ENCODE measurements at places on chromosomes 16 and 17. TPM values are rescaled to one million over a fixed set of nuclear protein-coding genes. Genes with fewer than 3 reads are reported as not detected.
A peak's percentile ranks its signal among the peaks of the same experiment; 100 is the strongest.

DNA sequence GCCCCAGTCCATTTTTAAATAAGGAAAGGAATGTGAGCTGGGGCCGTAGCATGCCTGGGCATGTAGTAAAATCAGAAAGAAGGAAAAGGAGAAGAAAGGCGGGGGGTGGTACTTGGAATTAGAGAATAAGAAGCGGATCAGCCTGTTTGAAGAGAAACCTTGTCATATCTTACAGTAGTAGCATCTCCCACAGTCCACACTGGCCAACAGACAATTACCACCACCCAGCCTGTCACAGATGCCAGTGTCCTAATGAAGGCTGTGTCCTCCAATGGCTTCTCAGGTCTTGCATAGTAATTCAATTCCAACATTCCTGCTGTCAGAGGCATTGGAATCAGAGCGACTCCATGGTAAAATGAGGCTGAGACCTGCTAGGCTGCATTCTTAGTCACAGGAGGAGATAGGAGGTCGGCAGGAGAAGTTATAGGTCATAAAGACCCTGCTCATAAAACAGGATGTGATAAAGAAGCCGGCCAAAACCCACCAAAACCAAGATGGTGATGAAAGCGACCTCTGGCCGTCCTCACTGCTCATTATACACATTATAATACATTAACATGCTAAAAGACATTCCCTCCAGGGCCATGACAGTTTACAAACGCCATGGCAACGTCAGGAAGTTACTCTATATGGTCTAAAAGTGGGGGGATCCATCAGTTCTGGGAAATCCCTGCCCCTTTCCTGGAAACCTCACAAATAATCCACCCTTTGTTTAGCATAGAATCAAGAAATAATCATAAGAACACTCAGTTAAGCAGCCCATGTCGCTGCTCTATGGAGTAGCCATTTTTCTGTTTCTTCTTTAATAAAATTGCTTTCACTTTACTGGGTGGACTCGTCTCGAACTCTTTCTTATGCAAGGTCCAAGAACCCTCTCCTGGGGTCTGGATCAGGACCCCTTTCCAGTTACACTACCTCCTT, 9.6 kb upstream of the AKAP10 start:
- no peak overlapping the region for H3K27ac ChIP-seq
- peaks cover 2% of the 10 kb centered on the region for H3K4me1 ChIP-seq
- no peaks in the 10 kb centered on the region for H3K36me3 ChIP-seq

- H3K4me3 ChIP-seq, result peak overlapping the region; percentile 94
- peaks cover 14% of the 10 kb centered on the region for H3K36me3 ChIP-seq
- no peak for DNase-seq
- peaks cover 33% of the 10 kb centered on the region for H3K4me1 ChIP-seq
- no peaks in the 10 kb centered on the region for H3K27me3 ChIP-seq
Observed at GRCh38 chr17:28357901-28358197, 522 bp upstream of the POLDIP2 start.

DNA sequence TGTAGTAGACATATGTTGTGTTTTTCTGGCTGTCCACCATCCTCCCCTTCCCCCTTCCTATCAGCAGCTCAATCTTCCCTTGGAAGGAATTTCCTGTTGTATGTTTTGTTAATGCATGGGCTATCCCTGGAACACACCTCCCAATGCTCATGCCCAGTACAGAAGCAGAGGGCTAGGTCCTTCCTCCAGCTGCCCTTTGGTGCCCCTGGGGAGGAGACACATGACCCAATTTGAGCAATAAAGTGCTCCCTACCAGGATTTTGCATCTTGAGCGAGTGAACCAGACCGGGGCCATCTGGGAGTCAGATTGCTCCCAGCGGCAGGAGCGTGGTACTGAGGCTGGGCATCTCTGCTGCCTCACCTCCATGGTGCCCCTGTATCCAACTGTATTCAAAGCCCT, 141.5 kb upstream of the MED13 start:
- no peak overlapping the region for H3K4me3 ChIP-seq
- no peak overlapping the region for H3K27ac ChIP-seq
- H3K36me3 ChIP-seq, result no peaks in the 10 kb centered on the region
- H3K4me1 ChIP-seq, result no peaks in the 10 kb centered on the region
- DNase-seq, result no peak

DNA sequence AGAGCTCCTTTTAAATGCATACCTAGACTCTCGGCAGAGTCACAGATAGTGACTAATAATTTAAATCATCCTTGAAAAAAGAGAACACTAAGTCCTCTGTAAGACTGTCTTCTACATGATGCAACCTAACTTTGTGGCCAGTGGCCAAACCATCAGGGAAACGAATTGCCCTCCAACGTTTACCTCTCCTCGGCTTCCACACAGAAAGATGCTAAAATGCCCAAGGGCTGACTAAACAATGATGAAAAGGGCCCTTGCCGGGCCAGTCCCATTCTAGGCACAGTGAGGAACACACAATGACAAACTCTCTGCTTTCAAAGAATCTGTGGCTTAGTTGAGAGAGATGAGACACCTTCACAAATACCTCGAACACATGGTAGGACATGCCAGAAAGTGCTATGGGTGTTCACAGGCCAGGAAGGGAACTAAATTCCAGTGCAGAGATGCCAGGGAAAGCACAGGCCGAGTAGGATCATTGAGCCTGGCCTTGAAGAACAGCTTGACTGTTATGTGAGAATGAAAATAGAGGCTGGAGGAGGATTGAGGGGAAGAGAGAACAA, 35.3 kb upstream of the PITPNM3 start:
- no peak for DNase-seq
- H3K36me3 ChIP-seq, result peaks cover 49% of the 10 kb centered on the region
- no peaks in the 10 kb centered on the region for H3K27me3 ChIP-seq
- no peak overlapping the region for H3K27ac ChIP-seq

DNA sequence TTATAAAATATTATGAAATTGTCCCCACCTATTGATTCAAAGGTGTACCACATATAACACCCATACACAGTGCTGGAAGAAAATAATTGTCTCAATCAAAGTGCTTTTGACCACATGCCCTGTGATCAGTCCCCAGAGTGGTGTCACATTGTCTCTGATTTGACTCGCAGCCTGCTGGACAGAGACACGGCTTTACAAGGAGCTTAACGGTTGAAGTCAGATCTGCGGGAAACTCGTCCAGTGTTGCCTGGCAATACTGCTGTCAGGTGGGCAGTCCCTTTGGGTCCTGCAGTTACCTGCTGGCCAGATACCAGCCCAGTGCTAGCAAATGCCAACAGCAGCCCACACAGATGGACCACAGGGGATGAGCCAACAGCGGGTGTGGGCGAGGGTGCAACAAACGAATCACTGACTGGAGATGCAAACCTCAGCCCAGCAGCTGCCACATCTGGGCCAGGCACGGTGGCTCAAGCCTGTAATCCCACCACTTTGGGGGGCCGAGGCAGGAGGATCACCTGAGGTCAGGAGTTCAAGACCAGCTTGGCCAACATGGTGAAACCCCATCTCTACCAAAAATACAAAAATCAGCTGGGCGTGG, 26.2 kb upstream of the SSTR2 start:
- H3K4me1 ChIP-seq, result peaks cover 11% of the 10 kb centered on the region
- no peak for DNase-seq
- no peaks in the 10 kb centered on the region for H3K36me3 ChIP-seq

- H3K36me3 ChIP-seq, result no peaks in the 10 kb centered on the region
- no peak within 1 kb of the TSS for H3K27ac ChIP-seq
- DNase-seq, result peak; percentile 78
- H3K4me3 ChIP-seq, result peak within 1 kb of the TSS; percentile 75
Observed at GRCh38 chr16:29899516-29900101, at the start of gene SEZ6L2. Gene SEZ6L2, minus strand, starts transcription at chr16:29899550. Its CDS starts 531 bp downstream, at chr16:29899019.

DNA sequence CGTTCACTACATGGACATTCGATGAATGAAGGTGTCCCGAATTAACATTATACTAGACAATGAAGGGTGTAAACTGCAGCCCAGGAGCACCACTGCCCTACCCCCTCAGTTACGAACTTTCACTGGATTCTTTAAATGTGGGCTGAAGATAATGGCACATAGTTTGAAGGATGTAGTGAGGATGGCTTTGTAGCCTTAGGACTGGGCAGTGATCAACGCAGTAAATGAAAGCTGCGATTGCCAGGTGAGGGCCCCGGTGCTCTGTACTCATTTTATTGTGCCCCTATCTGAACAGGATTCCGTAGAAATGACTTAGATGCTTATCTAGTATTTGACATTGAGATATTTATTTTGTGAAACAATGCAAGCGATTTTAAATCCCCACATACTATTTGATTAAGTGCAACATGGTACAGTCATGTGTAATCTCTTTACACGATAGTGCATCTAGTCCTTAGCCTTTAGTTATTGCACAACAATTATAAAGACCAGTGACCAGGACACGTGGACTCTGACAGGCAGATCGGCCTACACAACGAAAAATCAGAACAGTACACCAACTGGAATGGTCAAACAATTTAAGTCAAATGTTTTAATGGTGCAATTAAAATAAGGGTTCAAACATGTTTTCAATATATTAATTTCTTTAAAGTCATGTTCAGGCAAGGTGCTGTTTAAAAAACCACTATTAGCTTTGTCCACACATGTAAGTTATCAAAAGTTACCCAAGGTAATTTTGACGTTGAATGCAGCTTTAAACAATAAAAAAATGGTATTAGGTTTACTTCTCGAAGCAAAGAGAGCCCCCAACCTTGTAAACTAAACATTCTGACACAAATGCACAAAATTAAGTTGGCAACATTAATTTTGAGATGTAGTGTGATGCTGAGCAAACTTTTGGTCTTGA, 17.4 kb upstream of the ERN1 start:
- H3K27me3 ChIP-seq, result no peaks in the 10 kb centered on the region
- no peak overlapping the region for H3K4me3 ChIP-seq
- H3K27ac ChIP-seq, result peak overlapping the region; percentile 58
- peaks cover 16% of the 10 kb centered on the region for H3K4me1 ChIP-seq
- DNase-seq, result peak; percentile 15

DNA sequence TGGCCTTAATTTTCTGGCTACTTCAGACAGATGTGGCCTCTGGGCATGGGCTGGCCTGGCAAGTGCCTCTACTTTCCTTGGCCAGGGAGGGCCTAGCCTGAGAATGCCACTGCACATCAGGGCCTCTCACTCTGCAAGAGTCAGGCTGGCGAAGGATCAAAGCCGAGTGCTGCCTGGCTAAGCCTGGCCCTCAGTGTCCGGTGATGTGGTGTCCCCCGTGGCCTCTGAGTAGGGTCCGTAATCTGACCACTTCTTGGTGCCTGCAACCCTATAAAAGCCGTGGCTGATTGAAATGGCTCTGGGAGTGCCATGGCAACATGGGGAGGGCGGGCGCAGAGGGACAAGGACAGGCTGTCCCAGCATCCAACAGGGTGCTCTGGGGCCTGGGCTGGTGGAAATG, 30.2 kb downstream of the TBX4 start:
- DNase-seq, result no peak
- H3K27me3 ChIP-seq, result peaks cover 2% of the 10 kb centered on the region
- H3K27ac ChIP-seq, result no peak overlapping the region
- no peaks in the 10 kb centered on the region for H3K36me3 ChIP-seq

GRCh38 chr17:33522623-33523022, 229.5 kb upstream of the ASIC2 start:
- no peaks in the 10 kb centered on the region for H3K27me3 ChIP-seq
- no peak overlapping the region for H3K4me3 ChIP-seq
- DNase-seq, result no peak
- no peaks in the 10 kb centered on the region for H3K4me1 ChIP-seq

- no peaks in the 10 kb centered on the region for H3K4me1 ChIP-seq
- no peak for DNase-seq
- H3K36me3 ChIP-seq, result no peaks in the 10 kb centered on the region
- no peak overlapping the region for H3K4me3 ChIP-seq
- H3K27me3 ChIP-seq, result no peaks in the 10 kb centered on the region
Observed at GRCh38 chr16:61332461-61332860, 703.8 kb downstream of the CDH8 start.

The TLCD3B gene
- 4.6 TPM for total RNA-seq

The ZC3H18 gene
- 58.5 TPM for total RNA-seq

The ASGR1 gene
- total RNA-seq, result 1.5 TPM

The MFAP4 gene
- total RNA-seq, result not detected

The STAT5A gene
- total RNA-seq, result 174 TPM

The SOX9 gene
- total RNA-seq, result not detected

The CYGB gene
- total RNA-seq, result not detected

The TNFRSF12A gene
- 0.96 TPM for total RNA-seq

The KRTAP1-5 gene
- not detected for total RNA-seq

The CHD9 gene
- total RNA-seq, result 9.7 TPM

The C16orf96 gene
- 0.30 TPM for total RNA-seq

The MPV17L gene
- total RNA-seq, result not detected

The PRR35 gene
- total RNA-seq, result not detected

The TNRC6C gene
- 11.4 TPM for total RNA-seq

The TRIM37 gene
- total RNA-seq, result 24.1 TPM

The ZNF629 gene
- 2.3 TPM for total RNA-seq

Measured in activated naive CD4-positive, alpha-beta T cell treated with anti-CD3 and anti-CD28 coated beads for 36 hours (primary cell).